ENCODE measurements at places on chromosomes 2 and 18.

DNA sequence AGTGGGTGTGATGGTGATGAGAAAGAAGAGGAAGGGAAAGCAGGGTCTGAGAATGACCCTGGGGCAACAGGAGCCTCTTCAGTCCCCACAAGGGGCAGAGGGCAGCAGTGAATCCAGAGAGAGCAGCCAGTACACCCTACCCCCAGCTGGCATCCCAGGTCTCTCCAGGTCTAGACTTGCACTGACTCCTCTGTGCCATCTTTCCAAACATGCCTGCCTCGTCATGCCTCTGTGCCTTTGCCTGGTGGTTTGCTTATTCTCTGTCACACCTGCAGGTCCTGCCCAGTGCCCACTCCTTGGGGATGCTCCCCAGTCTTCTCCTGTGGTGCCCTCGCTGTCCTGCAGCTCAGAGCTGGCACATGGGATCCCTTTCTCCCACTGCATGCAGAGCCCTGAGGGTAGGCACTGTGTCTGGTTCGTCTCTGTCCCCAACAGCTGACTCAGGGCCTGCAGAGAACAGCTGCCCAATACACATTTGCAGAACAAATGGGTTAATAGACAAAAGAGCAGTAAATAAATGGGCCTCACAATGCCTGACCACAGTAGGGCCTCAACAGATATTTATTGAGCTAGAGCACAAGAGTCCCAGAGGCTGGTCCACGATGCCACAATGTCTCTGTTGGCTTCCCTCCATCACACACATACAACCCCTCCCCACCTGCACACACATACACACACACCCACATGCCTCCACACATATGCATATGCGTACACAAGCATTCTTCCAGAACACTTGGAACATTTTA lies 89.8 kb downstream of the HS1BP3 start:
- no peak for DNase-seq

DNA sequence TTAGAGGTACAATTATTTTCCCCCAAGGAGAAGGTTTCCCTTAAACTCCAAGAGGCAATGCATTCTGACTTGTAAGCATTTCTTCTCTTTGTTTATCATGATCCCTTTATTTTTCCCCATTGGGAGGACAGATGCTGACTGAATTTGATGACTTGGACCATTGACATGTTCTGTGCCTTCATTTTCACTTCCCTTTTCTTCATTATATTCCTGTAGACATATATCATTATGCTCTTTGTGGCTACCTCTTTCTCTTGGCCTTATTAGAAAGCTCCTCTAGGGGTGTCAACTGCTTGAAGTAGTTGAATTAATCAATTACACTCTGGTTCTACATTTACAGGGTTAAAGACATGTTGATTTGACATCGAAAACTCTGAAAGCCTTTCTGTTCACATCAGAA lies 330.0 kb upstream of the DCC start:
- DNase-seq, result no peak

GRCh38 chr18:29879763-29880162 lies 1162.8 kb downstream of the DSC3 start:
- DNase-seq, result no peak

DNA sequence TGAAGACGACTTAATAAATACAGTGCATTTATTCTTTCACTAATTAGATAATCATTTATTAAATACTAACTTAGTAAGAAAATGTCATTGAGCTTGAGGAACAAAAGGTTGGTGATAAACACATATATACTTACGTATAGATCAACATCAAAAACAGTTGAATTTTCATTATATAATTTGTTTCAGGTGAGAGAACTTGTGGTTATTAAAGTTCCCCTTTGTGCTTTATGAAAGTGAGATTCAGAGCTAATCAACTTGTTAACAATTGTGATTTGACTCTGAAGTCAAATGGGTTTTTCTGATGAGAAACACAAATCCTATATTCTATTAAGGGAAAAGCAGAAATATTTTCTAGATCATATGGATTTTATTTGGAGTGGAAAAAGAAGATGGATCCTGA lies 524.0 kb downstream of the SOX11 start:
- no peak for DNase-seq

GRCh38 chr2:188788621-188789020 lies 185.6 kb upstream of the COL3A1 start:
- no peak for DNase-seq

DNA sequence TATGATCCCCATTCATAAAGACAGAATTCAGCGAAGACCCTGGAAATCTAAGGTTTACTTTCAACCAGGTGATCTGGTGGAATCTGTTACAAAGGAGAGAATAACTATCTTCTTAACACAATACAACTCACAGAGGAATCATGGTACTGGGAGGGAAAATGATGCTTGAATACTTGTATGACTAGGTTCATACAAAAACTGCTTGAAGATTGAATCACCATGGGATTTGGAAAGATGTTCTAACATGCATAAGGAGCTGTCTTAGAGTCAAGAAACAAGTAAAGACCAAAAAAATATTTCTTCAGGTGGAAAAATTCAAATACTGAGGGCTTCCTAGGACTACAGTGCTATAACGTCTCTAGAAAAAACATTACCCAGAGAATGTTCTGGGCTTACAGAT lies 32.2 kb downstream of the COL5A2 start:
- no peak for DNase-seq

DNA sequence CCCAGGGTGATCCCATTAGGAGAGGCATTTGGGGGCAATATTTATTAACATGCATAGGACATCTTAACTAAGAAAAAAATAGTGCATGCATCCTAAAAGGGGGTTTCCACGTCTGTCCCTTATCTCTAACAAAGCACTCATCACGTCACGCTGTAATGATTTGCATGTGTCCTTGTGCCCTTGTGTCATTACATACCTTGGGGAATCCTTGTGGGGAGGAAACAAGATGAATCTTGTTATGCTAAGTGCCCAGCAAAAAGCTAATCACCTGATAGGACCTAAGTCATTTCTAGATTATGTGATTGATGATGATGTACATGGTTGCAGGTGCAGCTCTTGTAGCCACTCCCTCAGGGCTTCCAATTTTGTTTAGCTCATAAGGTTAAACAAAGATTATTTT lies 250.9 kb downstream of the FBXO15 start:
- DNase-seq, result no peak

DNA sequence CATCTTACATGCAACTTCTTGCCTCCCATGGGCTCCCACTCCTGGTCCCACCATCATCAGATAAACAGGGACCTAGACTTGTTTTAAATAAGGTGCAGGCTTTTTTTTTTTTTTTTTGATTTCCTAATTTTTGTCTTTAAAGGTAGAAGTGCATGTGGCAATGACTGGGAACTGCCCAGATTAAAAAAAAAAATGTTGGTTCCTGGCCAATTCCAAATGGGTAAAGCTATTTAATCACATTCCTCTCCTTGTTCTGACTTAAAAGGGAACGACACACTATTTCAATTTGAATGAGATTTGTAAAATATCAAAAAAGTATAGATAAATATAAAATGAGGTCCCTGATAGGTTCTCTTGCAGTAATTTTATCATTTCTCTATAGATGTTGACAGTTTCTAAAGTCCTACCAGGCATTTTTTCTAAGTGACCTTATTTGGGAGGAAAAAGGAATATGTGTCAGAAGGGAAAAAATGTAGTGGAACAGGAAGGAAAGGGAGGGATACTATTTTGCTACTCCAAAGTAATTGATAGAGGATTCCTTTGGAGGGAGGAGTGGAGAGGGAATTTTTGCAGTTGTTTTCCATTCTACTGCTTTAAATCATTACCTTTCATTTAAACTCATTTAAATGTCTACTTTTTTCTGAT lies 43.3 kb downstream of the DDX1 start:
- no peak for DNase-seq

DNA sequence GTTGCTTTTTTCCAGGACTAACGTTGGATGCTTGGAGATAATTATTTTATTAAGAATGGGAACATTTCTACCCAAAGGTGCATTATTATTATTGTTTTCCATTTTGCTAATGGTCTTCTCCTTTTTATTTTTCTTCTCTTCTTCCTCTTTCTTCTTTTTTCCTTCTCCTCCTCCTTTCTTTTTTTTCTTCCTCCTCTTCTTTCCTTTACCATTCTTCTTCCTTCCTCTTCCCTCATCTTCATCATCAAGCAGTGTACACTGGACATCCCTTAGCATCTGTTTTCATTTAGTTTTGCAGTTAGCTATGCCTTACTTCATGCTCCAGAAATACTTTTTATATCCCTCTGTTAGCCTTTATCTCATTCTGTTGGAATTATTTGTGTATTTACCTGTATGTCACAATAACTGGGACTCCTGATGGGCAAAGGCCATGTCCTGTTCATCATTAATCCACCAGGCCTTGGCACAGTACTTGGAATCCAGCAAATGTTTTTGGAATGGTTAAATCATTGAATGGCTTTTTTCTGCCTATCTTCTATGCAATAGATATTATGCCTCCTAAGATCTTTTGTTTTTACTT lies 162.7 kb downstream of the CAMKMT start:
- no peak for DNase-seq

DNA sequence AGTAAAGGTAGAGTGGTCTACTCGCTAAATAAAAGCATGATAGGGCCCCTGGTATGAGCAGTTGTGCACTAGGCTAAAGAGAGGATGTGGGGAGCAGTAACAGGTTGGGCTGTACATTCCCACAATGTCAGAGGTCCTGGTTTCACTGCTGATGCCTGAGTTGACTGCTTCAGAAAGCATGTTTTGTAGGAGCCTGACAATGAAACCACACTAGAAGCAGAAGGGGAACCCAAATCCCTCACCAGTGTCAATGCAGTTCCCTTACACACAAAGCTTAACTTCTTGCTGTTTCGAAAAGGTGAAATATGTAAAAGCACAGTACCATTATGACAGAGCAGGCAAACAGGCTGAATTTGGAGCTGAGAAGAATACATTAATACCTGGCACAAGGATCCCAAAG lies 291.7 kb upstream of the KYNU start:
- no peak for DNase-seq

DNA sequence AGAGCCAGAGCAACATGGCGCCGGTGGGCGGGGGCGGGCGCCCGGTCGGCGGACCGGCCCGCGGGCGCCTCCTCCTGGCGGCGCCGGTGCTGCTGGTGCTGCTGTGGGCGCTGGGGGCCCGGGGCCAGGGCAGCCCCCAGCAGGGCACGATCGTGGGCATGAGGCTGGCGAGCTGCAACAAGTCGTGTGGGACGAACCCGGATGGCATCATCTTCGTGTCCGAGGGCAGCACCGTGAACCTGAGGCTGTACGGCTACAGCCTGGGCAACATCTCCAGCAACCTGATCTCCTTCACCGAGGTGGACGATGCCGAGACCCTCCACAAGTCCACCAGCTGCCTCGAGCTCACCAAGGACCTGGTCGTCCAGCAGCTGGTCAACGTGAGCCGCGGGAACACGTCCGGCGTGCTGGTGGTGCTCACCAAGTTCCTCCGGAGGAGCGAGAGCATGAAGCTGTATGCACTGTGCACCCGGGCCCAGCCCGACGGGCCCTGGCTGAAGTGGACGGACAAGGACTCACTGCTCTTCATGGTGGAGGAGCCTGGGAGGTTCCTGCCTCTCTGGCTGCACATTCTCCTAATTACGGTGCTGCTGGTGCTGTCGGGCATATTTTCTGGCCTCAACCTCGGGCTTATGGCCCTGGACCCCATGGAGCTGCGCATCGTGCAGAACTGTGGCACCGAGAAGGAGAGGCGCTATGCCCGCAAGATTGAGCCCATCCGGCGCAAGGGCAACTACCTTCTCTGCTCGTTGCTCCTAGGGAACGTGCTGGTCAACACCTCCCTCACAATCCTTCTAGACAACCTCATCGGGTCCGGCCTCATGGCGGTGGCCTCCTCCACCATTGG lies 507 bp downstream of the CNNM4 start:
- DNase-seq, result no peak

- DNase-seq, result no peak
These were observed 41.6 kb downstream of the NIFK start for GRCh38 chr2:121695171-121695451.

DNA sequence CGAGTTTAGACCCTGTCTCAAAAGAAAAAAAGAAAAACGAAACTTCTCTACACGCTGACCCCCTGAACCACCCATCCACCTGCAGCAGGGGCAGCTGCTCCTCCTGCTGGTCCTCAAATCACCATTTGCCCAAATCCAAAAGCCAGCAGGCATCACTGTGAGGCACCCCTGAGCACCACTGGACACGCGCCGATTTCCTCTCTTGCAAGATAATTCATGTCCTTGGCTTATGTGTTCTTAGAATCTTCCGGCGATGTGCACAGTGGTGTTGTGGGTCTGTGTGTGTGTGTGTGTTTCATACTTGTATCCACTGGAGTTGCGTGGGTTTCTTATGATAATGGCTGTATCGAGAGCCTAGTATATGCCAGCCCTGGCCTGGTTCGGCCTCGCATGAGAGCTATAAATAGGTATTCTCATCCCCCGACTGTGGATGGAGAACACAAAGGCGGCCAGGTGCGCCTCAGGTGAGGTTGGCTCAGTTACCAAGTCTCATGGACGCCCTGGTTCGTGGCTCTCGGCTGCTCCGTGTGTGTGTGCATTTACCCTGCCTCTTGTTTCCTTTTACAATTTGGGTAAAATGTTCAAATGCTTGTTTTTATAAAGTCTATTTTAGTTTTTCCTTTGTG lies 235.5 kb downstream of the HDAC4 start:
- DNase-seq, result no peak

DNA sequence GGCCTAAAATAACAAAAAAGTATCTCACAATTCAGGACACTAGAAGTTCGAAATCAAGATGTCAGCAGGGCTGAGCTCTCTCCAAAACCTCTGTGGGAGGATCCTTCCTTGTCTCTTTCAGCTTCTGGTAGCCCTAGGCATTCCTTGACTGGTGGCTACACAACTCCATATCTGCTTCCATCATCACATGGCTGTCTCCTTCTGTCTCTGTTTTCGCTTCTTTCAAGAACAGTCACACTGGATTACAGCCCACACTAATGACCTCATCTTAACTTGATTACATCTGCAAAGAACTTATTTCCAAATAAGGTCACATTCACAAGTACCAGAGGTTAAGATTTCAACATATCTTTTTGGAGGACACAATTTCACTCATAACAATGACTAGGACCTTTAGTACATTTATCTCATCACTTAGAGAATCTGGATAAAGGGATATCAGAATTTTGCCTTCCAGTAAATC lies 275.2 kb downstream of the IRS1 start:
- no peak for DNase-seq

GRCh38 chr2:67880291-67880761 lies 182.5 kb downstream of the C1D start:
- no peak for DNase-seq

DNA sequence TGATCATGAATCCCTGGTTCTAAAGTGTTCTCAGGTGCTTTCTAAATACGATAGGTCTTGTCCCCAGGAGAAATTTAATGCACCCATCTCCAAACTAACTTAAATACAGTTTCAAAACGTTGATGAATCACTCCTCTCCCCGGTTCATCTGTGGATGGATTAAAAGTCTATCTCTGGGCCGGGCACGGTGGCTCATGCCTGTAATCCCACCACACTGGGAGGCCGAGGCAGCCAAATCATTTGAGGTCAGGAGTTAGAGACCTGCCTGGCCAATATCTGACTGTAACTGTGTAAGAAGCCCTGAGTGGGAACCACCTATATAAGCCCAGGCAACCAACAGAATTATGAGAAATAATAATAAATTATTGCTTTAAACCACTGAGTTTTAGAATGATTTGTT lies 78.7 kb downstream of the LONRF2 start:
- DNase-seq, result no peak

GRCh38 chr2:110714452-110715224 lies 17.7 kb upstream of the ACOXL start:
- no peak for DNase-seq
